Activated T-cell treated with anti-CD3 and anti-CD28 coated beads for 48 hours (primary cell): ENCODE measurements at places on chromosomes 6 and 20.

DNA sequence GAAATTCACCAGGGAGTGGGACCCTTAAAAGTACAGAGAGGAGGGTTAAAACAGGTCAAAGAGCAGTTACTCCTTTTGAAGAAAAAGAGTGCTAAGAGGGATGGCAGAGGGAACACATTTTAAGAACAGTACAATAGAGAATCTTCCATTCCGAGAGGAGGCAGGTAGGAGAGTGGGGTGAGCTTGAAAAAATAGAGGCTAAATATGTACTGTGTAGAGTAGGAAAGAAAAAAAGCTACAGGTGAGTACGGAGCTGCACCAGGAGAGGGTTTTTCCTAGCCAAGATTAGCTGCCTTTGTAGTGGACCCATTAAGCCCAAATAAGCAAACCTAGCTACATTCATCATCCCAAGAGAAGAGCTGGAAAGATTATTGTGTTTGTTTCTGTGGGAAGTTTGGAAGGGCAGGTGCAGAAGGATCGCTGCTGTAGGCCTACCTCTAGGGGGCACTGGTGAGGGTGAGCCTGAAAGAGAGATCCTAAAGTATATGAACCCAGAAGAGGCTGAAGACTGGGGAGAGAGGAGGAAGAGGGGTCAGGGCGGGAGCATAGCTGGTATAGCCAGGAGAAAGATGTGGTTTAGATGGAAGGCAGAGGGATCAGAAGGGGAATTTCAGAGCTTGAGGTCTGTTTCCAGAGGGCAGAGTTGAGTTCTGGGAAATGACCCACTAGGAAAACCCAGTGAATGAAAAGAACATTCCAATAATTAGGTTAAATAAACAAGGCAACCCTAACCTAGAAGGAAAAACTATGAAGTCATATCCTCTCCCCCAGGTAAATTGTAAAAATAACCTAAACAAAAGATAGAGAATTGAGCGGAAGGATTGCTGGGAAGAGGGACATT, 50.2 kb upstream of the HINT3 start:
- peak; percentile 33 for DNase-seq

DNA sequence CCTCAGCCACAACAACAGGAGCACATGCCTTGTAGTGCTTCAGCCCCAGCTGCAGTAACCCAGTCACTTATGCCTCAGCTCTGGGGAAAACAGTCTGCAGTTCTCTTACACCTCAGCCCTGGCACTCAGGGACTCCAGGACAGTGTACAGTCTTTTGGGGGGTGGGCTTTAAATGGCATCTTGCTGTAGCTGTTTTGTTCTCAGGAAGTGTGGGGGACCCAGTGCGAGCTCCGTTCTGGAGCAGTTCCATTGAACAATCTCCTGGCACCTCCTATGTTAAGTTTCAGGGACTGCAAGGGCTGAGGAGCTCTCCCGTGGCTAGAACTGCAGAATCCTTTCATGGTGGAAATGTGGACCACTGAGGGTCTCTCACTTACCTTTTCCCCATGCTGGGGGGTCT, 55.2 kb downstream of the PLCG1 start:
- no peak for DNase-seq

- no peak for DNase-seq
These were observed 41.4 kb downstream of the DTNBP1 start for GRCh38 chr6:15621203-15622044.

GRCh38 chr20:57369596-57369995, 18.5 kb downstream of the RAE1 start:
- DNase-seq, result no peak

DNA sequence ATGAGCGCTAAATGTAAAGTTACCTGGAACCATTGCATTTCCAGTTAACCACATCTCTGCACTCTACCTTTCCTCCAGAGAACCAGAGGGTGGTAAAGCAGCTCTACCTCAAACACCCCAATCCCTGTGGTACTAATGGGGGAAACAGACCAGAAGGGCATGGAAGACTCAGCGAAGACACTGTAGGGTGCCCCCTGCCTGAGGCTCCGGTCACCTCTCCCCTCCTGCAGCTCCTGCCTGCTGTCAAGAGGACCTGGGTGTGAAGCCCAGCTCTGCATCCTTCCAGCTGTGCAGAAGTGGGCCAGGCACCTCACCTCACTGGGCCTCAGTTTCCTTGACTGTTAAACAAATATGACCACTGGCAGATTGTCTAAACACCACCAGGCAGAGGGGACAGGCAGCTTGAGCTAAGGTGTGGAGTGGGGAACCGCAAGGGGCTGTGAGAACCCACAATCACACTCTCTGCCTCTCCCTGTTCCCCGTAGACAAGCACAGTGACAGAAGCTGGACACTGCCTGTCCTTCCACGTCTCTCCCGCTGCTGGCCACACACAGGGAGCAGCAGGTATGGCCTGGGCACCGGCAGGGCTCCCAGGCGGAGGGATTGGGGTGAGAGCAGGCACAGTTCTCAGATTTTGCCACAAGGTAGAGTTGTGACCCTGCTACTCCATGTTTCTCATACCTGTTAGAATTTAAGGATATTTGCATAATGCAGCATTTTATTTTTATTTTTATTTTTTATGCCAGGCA, 9.1 kb upstream of the BPIFA2 start:
- DNase-seq, result no peak

DNA sequence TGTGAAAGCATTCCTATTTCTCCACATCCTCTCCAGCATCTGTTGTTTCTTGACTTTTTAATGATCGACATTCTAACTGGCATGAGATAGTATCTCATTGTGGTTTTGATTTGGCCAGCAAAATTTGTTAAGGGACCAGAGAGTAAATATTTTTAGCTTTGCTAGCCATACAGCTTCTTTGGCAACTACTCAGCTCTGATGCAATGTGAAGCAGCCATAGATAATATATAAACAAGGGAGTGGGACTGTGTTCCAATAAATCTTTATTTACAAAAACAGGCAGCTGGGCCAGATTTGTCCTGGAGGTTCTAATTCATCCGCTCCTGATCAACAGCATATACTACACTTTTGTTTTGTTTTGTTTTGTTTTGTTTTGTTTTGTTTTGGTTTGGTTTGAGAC, 202.9 kb downstream of the ZNF217 start:
- no peak for DNase-seq

- no peak for DNase-seq
These were observed 1.2 kb downstream of the CD93 start for GRCh38 chr20:23084845-23085365.

DNA sequence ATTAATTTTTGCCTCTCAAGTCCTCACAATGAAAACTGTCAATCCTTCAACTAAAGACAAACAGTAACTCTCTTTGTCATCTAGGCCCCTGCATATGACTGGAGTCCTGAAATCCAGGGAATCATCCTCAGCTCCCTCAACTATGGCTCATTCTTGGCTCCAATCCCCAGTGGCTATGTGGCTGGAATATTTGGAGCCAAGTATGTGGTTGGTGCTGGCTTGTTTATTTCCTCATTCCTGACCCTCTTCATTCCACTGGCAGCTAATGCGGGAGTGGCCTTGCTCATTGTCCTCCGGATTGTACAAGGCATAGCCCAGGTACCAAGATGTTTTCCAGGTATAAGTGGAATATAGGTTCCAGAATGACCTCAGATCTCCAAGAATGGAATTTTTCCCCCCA, 15.4 kb downstream of the SLC17A4 start:
- DNase-seq, result no peak

GRCh38 chr6:151179321-151179720, 60.4 kb upstream of the AKAP12 start:
- DNase-seq, result no peak

DNA sequence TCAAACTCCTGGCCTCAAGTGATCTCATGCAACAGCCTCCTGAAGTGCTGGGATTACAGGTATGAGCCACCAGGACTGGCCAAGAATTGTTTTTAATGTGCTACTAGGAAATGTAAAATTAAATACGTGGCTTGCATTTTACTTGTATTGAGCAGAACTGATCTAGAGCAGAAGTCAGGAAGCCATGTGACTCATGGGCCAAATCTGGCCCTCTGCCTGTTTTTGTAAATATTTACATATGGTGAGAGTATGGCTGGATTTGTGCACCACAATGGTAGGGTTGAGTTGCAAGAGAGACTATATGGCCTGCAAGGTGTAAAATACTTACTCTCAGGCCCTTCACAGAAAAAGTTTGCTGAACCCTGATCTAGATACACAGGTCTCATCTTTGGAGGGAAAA, 75.8 kb downstream of the LAMP5 start:
- DNase-seq, result no peak

- DNase-seq, result no peak
These were observed 100.3 kb downstream of the ZDHHC14 start for GRCh38 chr6:157481189-157481864.

DNA sequence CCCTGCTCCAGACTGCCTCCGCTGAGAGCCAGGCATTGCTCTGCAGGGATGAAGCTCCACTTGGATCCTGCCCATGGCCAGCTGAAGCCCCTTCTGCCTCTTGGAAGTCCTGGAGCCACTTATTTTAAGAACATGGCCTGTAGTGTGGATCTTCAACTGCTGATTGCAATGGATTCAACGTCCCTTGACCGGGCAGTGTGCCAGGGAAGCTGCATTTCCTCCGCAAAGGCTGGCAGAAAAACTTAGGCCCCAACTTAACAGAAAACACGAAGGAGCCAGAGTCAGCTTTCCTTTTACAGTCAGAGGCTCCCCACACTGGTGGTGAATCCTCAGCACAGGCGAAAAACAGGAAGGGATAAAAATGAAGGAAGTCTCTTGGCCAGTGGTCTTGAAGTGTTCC, 26.3 kb upstream of the FOXQ1 start:
- no peak for DNase-seq
